Activated CD8-positive, alpha-beta memory T cell treated with anti-CD3 and anti-CD28 coated beads for 24 hours (primary cell): ENCODE measurements at places on chromosomes 7 and 10.
A peak's percentile ranks its signal among the peaks of the same experiment; 100 is the strongest.

GRCh38 chr10:22629126-22629525, 85.3 kb downstream of the PIP4K2A start:
- DNase-seq = no peak

DNA sequence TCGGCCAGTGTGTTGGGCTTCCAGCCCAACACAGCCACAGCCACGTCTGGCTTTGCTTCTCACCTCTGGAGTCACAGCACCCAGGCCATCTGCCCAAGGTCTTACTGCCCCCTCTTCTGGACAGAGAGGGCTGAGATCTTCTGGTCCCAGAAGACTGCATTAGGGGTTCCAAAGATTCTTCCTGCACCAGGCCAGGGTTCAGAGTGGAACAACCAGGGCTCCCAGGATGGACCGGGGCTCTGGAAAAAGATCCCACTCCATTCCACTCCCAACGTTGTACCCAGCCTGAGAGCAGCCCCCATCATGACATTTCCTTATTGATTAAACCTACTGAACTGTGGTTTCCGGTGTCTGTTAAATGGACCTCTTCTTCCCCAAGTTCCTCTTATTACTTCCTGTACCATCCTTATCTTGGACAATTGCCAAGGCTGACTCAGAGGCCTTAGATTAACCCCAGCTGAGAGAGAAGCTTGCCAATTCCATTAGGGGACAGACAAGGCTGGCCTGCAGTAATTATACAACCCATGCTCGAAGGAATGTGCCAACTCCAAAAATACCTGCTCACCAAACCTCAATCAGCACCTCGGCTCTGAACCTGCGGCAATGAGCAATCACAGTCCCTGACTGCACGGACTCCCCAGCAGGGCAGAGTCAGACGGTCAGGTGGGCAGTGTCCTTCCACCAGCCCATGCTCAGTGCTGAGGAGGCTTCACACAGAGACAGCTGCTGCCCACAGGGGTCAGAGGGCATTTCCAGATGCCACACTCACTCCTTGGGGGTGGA, 47.9 kb upstream of the NPFFR1 start:
- DNase-seq = no peak

DNA sequence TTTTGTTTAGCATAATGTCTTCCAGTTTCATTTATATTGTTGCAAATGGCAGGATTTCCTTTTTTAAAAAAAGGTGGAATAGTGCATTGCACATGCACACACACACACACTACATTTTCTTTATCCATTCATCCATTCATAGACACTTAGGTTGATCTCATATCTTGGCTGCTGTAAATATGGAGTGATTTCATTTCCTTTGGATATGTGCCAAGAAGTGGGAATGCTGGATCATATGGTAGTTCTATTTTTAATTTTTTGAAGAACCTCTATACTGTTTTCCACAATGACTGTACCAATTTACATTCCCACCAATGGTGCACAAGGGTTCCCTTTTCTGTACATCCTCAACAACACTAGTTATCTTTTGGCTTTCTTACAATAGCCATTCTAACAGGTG, 68.9 kb downstream of the EBLN1 start:
- DNase-seq = no peak

GRCh38 chr10:68208424-68209042, 23.4 kb downstream of the ATOH7 start:
- no peak for DNase-seq

- DNase-seq = no peak
These were observed 33.4 kb downstream of the CPXM2 start for GRCh38 chr10:123858077-123858681.

- DNase-seq = peak; percentile 69
These were observed 8.8 kb upstream of the ZC3HAV1 start for GRCh38 chr7:139118234-139118804.

GRCh38 chr7:25982684-25983083, 169.3 kb upstream of the NFE2L3 start:
- DNase-seq = no peak

GRCh38 chr10:12902135-12902572, 99.4 kb downstream of the CCDC3 start:
- DNase-seq = peak; percentile 67

DNA sequence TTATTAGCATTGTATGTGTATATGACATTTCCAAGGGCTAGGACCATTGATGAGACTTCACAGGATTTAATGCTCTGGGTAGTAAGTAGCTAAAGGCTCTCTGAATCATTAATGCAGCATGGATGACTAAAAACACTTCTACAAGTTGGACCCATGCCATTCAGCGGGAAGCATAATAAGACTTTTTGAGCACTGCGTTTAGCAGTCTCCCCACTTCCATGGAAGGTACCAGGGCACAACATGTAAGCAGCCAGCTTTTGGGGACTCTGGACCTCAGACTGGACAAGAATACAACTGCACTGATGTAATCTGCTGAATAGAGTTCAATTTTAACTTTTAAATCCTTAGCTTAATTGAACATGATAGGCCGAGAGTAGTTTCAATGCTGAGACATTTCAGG, 191.7 kb upstream of the IMMP2L start:
- DNase-seq = no peak

GRCh38 chr7:69764147-69764546, 165.9 kb downstream of the AUTS2 start:
- DNase-seq = no peak

DNA sequence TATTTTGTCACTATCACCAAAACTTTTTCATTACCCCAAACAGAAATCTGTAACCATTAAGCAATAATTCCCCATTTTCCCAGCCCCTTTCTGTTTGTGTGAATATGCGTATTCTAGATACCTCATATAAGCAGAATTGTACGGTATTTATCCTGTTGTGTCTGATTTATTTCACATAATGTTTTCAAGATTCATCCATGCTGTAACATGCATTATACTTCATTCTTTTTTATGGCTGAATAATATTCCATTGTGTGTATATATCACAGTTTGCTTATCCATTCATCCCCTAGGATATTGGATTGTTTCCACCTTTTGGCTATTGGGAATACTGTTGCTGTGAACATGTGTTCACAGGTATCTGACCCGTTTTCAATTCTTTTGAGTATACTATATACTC, 26.5 kb downstream of the GALNT11 start:
- no peak for DNase-seq

DNA sequence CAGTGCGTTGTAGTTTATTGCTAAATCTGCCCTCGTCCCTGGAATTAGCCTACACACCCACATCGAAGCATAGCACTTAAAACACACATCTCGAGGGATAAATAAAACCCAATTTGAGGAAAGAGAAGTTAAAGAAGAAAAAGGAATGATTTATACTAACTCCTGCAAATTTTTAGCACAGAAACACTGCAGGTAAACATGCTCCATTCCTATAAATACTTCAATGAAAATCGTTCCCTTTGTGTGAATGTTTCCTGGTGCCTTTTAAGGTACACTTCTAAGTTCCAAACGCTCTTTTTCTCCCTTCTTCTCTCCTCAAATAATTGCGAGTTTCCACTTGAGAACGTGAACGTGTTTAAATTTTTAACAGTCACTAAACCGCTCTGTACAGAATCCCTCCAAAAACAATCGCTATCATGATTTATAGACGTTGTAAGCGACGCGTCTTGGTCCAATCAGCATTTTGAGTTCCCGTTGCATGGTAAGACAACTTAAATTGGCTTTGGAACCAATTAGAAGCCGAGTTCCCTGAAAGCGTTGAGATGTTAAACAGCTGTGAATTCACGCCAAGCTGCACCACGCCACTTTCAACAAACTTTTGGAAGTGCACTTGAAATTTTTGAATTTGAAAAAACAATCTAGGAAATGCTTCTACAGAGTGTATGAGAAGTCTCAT, 12.5 kb upstream of the EBLN1 start:
- DNase-seq = no peak

DNA sequence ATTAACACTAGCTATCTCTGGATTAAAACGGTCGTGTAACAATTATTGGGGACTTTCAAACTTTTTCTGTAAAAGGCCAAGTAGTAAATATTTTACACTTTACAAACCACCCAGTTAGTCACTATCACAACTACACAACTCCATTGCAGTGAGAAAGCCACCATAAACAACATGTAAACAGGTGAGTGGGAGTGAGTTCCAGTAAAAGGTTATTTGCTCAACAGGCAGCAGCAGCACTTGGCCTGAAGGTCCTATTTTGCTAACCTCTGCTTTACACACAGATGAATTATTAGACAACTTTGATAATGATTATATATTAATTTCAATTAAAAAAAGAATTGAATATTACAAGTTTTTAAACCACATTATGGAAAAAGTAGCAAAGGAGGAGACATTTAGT, 15.8 kb upstream of the AGMO start:
- no peak for DNase-seq

DNA sequence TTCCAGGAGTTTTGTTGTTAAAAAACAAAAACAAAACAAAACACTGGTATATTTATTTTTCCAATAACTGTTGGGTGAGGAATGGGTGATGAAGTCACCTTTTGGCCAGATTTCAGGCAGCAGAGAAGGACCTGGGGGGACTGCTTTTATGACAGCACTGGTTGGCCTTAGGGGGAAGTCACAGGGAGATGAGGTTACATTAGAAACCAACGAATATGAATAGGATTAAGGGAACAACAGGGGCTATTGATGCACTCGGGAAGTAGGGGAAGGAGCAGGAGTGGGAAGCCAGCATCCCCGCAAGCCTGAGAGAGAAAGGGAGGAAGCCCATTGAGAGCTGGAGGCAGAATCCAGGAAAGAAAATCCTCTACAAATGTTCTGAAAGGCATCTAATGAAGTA, 958.4 kb downstream of the TYW1 start:
- no peak for DNase-seq

- no peak for DNase-seq
These were observed 3.5 kb downstream of the MYPN start for GRCh38 chr10:68112837-68113236.

DNA sequence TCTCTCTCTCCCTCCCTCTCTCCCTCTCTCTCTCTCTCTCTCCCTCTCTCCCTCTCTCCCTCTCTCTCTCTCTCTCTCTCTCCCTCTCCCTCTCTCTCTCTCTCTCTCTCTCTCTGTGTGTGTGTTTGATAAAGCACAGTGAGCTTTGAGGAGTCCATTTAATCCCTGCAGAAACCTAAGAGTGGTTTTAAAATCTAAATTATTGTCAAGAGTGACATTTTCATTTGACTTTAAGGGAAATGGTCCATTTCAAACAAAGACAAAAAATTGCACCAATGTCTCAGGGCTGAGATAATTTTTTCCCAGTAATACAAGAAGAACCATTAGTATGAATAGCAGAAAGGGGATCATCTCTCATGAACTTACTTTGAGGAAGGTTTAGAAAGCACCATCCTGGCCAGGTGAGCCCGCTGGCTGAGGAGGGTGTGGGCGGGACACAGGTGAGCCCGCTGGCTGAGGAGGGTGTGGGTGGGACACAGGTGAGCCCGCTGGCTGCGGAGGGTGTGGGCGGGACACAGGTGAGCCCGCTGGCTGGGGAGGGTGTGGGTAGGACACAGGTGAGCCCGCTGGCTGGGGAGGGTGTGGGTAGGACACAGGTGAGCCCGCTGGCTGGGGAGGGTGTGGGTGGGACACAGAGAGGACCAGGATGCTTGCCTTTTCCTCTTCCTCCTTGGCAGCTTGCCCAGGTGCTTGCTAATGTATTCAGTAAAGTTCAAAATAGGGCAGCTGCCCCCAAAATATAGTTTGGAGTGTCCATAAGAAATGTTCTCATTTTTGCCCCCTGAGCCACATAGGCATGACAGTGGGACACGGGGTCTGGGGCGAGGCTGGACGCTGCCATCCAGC, 125.0 kb downstream of the DNAJB6 start:
- no peak for DNase-seq

GRCh38 chr10:127154831-127155620, 41.4 kb downstream of the INSYN2A start:
- no peak for DNase-seq

DNA sequence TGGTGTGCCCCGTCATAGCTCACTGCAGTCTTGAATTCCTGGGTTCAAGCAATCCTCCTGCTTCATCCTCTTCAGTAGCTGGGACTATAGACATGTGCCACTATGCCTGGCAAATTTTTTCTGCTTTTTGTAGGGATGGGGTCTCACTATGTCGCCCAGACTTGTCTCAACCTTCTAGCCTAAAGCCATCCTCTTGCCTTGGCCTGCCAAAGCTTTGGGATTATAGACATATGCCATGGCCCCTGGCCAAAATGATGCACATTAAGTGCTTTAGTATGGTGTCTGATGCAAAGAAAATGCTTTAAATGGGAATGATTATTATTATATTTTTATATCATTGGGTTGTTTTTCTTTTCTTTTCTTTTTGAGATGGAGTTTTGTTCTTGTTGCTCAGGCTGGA, 33.2 kb upstream of the VCL start:
- peak; percentile 28 for DNase-seq

DNA sequence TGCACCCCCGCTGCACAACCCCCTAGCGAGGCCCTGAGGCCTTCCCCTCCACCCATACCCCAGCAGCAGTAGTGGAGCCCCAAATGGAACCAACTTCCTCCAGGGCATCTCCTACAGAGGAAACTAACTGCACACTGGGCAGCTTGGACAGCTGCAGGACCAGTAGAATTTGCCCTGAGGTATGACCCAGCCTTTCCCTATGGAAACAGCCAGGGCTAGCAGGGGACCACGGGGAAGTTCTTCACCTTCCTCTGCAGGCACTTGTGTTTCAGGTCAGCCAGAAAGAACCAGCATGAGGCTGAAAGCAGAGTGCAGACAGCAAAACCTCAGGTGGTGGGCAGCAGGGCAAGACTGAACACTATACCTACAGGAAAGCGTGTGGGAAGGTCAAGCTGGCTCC, 5.7 kb upstream of the EEPD1 start:
- no peak for DNase-seq

DNA sequence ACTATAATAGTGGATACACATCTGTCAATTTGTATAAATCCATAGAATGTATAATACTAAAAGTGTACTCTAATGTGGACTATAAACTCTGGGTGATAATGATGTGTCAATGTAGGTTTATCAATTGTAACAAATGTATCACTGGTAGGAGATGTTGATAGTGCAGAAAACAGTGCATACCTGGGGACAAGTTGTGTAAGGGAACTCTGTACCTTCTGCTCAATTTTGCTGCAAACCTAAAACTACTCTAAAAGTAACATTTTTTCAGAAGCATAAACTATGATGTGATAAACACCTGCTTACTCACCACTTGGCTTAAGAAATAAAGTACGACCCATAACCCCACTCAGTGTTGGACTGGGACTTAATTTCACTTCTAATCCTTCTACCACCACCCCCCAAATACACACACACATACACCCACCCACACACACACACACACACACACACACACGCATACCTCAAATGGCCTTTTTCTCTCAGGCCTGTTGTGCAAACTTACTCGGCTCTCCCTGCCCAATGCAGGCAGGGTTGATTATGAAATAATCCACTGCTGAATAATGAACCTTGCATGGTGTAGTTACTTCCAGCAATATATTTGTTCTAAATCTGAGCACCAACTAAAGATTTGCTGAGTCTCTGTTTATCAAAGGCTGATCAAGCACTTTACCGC, 154.1 kb upstream of the KMT2E start:
- no peak for DNase-seq

- DNase-seq = no peak
These were observed 64.0 kb upstream of the CACUL1 start for GRCh38 chr10:118818621-118819221.
